ENCODE measurements at places on chromosomes 2 and 18.

DNA sequence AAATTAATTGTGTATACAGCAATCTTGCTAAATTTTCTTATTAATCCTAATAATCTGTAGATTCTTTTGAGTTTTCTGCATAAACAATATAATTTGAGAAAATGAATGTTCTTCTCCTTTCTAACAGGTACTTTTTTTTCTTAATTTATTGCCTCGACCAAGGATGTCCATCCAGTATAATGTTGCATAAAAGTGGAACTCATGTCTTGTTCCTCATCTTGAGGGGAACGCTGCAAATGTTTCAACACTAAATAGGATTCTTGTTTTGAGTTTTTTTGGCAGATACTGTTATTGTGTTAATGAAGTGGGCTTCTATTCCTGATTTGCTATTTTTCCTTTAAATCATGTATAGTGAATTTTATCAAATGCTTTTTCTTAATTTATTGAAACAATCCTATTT is 244.4 kb upstream of the REV1 start:
- H3K4me3 ChIP-seq, result no peak overlapping the region
- no peak for DNase-seq
- H3K36me3 ChIP-seq, result no peaks in the 10 kb centered on the region
- no peaks in the 10 kb centered on the region for H3K4me1 ChIP-seq
- H3K27me3 ChIP-seq, result peaks cover 16% of the 10 kb centered on the region
- no peak overlapping the region for H3K27ac ChIP-seq

GRCh38 chr18:3455907-3456685 is 6.1 kb downstream of the TGIF1 start:
- H3K4me3 ChIP-seq, result no peak overlapping the region
- H3K27me3 ChIP-seq, result no peaks in the 10 kb centered on the region
- peaks cover 25% of the 10 kb centered on the region for H3K36me3 ChIP-seq

DNA sequence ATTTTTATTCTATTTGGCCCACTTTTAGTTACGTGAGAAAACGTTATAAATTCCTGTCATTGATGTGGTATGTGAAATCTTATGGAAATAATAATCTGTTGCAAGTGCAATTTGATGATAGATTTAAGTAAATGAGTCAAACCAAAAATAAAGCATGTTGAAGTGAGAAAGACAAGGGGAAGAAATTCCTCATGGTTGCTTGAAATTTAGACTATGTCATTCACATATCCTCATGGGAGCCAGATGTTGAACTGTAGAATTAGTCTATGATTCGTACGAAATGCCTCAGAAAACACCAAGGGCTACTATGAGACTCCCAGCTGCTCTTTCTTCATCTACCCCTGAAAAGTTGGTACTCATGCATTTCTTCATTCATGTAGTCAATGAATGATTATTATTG is 55.7 kb downstream of the KLHL14 start:
- DNase-seq, result no peak
- no peaks in the 10 kb centered on the region for H3K36me3 ChIP-seq
- H3K27me3 ChIP-seq, result peaks cover 10% of the 10 kb centered on the region
- no peak overlapping the region for H3K4me3 ChIP-seq
- peaks cover 2% of the 10 kb centered on the region for H3K4me1 ChIP-seq
- H3K27ac ChIP-seq, result no peak overlapping the region

DNA sequence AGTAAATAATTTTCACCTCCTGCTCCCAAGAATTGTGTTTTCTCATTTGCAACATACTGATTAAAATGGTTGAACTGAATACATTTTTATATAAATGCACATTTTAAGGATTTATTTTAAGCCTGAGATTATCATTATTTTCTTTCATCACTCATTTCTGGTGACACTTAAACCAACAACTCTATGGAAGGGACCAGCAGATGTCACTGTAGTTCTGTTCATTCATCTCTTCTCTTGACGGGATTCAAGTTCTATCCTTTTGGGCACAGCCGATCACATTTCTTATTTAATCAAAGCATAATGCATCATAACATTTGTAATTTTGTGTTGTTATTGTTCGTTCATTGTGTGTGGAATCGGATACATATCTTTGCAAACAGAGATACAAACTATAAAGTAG is 417.9 kb downstream of the HRH4 start:
- H3K27ac ChIP-seq, result no peak overlapping the region
- no peak overlapping the region for H3K4me3 ChIP-seq
- no peak for DNase-seq
- H3K27me3 ChIP-seq, result no peaks in the 10 kb centered on the region

Measured in activated CD8-positive, alpha-beta memory T cell treated with anti-CD3 and anti-CD28 coated beads, Interleukin-2, amount 10 ng/mL, durations not matched to agents 7 days and 5 days (primary cell).